ENCODE measurements at places on chromosomes 7 and 10. TPM values are rescaled to one million over a fixed set of nuclear protein-coding genes. Genes with fewer than 3 reads are reported as not detected.

- H3K27ac ChIP-seq = no peak overlapping the region
- no peaks in the 10 kb centered on the region for H3K36me3 ChIP-seq
- H3K4me1 ChIP-seq = peaks cover 36% of the 10 kb centered on the region
- no peak overlapping the region for H3K4me3 ChIP-seq
- H3K27me3 ChIP-seq = peaks cover 2% of the 10 kb centered on the region
Measured at GRCh38 chr10:95305606-95306317, 15.0 kb upstream of the PDLIM1 start.

The PIK3CG gene
- total RNA-seq = not detected

DNA sequence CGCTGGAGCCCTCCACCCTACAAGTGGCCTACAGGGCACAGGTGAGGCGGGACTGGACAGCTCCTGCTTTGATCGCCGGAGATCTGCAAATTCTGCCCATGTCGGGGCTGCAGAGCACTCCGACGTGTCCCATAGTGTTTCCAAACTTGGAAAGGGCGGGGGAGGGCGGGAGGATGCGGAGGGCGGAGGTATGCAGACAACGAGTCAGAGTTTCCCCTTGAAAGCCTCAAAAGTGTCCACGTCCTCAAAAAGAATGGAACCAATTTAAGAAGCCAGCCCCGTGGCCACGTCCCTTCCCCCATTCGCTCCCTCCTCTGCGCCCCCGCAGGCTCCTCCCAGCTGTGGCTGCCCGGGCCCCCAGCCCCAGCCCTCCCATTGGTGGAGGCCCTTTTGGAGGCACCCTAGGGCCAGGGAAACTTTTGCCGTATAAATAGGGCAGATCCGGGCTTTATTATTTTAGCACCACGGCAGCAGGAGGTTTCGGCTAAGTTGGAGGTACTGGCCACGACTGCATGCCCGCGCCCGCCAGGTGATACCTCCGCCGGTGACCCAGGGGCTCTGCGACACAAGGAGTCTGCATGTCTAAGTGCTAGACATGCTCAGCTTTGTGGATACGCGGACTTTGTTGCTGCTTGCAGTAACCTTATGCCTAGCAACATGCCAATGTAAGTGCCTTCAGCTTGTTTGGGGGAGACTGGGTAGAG is at the start of gene COL1A2:
TSS of gene COL1A2 (plus strand) at position 459 of the 704 bp plus-strand sequence. CDS start at position 596, 137 bp downstream.
- peaks cover 27% of the 10 kb centered on the region for H3K27me3 ChIP-seq
- DNase-seq = peak; percentile 97
- peak within 1 kb of the TSS; percentile 100 for H3K4me3 ChIP-seq
- peak within 1 kb of the TSS; percentile 99 for H3K27ac ChIP-seq
- peaks cover 58% of the 10 kb centered on the region for H3K36me3 ChIP-seq

DNA sequence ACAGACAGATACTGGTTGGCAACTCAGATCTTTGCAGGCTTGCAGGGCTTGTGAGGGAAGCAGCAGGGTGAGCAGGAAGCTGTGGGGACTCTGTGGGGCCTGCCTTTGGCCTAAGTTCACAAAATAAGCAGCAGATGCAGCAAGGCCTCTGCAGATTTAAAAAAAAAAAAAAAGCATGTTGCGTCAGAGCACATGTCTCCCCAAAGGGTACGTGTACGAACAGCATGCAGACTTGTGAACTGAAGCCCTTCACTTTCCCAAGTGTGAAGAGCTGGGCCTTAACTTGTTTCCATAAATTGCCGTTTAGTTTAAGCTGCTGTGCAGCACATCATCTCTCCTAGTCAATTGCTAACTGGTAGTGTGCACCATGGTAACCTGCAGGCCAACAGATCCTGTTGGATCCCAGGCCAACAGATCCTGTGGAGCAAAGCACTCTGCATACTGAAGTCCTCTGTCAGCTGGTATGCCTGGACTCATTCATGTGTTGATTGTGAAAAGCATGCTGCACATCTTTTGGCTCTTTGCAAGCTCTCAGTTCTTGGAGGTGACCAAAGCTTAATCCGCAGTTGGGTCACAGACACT is 10.8 kb upstream of the XPNPEP1 start:
- no peaks in the 10 kb centered on the region for H3K36me3 ChIP-seq
- no peak overlapping the region for H3K27ac ChIP-seq
- no peak overlapping the region for H3K4me3 ChIP-seq
- no peak for DNase-seq
- peaks cover 11% of the 10 kb centered on the region for H3K27me3 ChIP-seq

Measured in HFFc6 (cell line).